ENCODE measurements at places on chromosomes 13 and 19. TPM values are rescaled to one million over a fixed set of nuclear protein-coding genes. Genes with fewer than 3 reads are reported as not detected.

DNA sequence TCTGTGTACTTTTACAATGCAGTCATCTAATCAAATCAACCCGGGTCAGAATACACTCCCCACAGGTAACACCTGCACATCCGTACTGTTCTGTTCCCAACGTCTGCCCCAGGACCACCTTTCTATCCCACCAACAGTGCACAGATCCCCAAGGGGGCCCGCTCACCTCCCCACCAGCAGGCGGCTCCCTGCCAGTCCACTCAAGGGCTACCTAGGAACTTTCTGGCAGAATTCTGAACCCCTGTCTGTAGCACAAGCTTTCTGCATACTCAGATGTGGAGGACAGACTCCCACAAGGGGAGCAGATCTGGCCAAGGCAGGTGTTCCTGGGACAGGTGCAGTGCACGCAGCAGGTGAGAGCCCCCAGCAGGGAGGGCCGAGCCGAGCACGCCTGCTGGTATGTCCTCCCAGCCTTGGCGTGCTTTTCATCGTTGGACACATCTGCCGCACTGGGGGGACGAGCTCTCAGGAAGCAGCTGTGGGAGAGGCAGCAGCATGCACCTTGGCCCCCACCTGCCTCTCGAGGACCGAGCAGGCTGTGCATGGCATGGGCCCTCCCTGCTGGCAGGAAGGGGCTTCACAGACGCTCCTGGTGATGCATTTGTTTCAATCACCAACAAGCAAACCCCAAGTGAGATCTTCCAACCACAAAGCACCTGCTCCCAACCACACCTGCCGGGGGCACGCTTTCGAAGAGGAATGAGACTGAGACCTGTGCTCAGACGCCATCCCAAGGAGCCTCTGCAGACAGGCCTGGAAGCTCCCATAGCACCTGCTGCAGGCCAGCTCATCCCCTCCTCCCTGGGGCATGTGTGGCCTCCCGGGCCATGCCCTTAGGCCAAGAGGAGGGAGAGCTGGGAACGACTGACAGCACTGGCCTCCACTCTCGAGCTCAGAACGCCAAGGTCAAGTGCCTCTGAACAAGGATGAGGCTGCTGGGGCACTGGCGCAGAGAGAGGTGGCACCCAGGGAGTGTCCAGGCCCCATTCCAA is 35.9 kb downstream of the RAB20 start:
- H3K36me3 ChIP-seq: no peaks in the 10 kb centered on the region
- H3K27me3 ChIP-seq: no peaks in the 10 kb centered on the region
- peaks cover 5% of the 10 kb centered on the region for H3K4me1 ChIP-seq
- no peak overlapping the region for H3K27ac ChIP-seq
- no peak overlapping the region for H3K4me3 ChIP-seq

- H3K36me3 ChIP-seq: no peaks in the 10 kb centered on the region
- peak; percentile 22 for DNase-seq
- no peaks in the 10 kb centered on the region for H3K27me3 ChIP-seq
- no peak overlapping the region for H3K4me3 ChIP-seq
- no peaks in the 10 kb centered on the region for H3K4me1 ChIP-seq
These were observed 215.2 kb downstream of the NBEA start for GRCh38 chr13:35157143-35157755.

DNA sequence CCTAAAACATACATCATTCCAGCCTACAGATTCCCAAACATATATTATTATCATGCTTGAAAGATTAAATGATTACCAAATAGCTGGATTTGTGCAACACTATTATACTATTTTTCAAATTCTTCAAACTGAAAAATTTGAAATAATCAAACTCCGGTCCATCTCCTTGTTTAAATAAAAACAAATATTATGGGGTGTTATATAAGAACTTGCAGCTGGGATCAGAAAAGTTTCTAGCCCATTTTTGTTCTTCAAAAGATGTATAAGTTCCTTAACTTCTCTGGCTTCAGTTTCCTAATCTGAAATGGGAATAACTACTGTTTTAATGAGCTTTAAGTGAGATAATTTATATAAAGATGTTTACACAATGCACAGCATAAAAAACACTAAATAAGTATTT is 422.9 kb downstream of the PCDH9 start:
- no peaks in the 10 kb centered on the region for H3K36me3 ChIP-seq
- H3K4me3 ChIP-seq: no peak overlapping the region
- no peaks in the 10 kb centered on the region for H3K27me3 ChIP-seq
- no peak for DNase-seq

The ZNF726 gene
- 0.54 TPM for total RNA-seq

Data from astrocyte (in vitro differentiated cells and primary cell).